Hematopoietic multipotent progenitor cell treated with erythropoietin and hydrocortisone succinate and interleukin-3 and kit ligand, for 4 days (in vitro differentiated cells): ENCODE measurements at places on chromosomes 3 and 15.
A peak's percentile ranks its signal among the peaks of the same experiment; 100 is the strongest.

- no peak for DNase-seq
Measured at GRCh38 chr3:65995515-65995914, 43.2 kb downstream of the MAGI1 start.

- no peak for DNase-seq
Measured at GRCh38 chr3:60445446-60445845, 805.8 kb downstream of the FHIT start.

- DNase-seq = no peak
Measured at GRCh38 chr15:83688201-83688600, 34.3 kb downstream of the ADAMTSL3 start.

DNA sequence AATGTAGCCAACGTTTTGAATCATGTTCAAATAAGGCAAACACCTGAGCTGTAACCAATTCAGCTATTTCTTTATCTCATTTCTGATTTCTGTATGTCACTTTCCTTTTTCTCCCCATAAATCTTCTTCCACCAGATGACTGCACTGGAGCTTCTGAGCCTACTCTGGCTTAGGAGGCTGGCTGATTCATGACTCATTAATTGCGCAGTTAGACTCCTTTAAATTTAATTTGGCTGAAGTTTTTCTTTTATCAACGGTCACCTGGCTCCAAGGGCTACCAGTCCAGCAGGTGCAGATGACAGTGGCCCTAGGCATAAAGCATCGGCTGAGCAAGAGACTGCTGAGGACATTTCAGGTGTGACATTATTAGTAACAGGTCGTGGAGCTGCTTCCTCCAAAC, 39.6 kb upstream of the ITGA11 start:
- no peak for DNase-seq

GRCh38 chr3:186414735-186415419, 52.8 kb upstream of the DGKG start:
- no peak for DNase-seq

DNA sequence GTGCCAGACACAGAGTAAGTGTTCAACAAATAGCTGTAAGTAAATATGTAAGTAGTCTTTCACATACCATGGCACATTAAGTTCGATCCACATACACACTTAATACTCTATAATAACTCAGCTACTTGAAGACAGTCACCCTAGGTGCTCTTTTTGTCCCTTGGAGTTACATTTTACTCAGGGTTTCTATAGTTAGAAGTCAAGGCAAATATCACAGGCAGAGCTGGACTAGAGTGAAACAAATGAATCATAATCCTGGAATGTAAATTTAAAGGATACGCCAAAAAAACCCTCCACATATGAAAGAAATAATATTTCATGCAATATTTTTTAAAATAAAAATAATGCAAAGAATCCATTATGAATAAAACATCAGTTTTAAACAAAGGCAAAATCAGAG, 461.8 kb downstream of the MAGI1 start:
- no peak for DNase-seq

- DNase-seq = no peak
Measured at GRCh38 chr3:145673838-145674237, 487.1 kb downstream of the PLOD2 start.

DNA sequence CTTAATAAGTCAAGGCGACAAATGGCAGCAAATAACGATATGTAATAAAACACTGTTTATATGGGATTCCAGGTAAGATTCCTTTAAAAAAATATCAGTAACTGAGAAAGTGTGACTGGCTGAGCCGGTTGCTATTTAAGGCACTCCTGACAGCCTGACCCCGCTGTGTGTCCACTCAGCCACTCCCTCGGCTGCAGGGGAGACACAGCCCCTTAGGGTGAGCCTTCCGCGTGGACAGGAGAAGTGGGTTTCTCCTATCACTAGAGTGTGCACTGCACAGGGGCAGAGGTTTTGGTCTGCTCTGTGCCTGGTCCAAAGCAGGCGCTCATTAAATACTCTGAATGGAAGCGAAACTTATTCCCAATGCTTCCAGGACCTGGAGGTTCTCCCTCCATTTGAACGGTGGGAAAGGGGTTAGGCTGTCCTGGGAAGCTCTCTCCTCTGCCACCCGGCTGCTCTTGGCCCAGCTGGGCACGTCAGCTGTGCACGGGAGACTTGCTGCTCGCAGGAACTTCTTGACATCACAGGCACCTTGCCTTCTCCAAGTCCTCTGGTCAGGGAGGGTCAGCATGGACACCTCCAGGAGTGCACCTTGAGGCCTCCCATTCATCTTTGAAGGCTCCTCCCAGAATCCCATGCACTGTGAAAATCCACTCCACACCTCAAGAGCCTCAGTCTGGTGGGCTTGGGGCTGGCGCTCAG, 43.3 kb upstream of the SLCO2A1 start:
- DNase-seq = no peak

GRCh38 chr15:55279746-55280351, 9.8 kb downstream of the RAB27A start:
- peak; percentile 85 for DNase-seq

DNA sequence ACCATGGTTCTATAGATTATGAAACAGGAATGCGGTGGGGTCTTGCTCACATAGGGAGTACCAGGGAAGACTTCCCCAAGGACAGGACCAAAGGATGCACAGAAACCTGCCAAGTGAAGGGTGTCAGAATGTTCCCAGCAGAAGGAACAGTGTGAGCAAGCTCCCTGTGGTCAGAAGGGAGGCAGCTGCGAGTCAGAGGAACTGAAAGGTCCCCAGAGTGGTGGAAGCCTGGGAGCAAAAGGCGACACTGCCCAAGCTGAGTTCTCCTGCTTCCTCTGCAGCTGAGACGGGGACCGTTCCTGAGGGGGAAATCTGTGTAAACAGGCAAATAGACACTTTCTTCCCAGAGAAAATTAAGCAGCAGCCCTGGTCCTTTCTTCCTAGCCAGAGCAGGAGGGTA, 14.2 kb upstream of the SLC6A6 start:
- no peak for DNase-seq

DNA sequence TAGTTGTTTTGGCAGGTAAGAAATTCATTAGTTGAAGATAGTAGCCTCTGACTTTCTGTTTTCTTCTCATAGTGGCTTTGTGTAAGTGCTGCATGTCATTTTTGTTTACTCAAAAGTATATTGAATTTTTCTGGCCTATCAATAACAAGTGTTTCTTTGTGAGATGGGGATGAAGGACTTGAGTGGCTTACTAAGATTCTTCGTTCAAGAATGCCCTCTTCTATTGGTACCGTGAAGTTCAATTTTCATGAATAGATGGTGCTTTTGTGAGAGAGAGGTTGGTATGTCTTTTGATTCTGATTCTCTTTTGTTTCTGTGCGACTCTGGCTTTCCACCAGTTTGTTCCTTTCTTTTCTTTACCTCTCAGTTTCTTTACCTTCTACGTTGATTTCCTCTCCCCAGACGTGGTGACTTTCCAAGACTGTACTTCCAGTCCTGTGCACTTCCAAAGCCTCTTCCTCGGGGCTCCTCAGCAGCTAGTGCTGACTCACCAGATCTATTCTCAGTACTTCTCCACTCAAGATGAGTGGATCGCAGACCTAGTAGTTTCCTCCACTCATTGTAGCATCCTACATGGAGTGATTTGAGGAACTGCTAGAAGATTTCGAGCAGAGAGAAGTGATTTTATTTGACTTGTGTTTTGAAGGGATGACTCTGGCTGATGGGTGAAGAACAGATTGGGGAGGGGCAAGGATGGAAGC, 82.0 kb upstream of the EPHB3 start:
- DNase-seq = no peak

DNA sequence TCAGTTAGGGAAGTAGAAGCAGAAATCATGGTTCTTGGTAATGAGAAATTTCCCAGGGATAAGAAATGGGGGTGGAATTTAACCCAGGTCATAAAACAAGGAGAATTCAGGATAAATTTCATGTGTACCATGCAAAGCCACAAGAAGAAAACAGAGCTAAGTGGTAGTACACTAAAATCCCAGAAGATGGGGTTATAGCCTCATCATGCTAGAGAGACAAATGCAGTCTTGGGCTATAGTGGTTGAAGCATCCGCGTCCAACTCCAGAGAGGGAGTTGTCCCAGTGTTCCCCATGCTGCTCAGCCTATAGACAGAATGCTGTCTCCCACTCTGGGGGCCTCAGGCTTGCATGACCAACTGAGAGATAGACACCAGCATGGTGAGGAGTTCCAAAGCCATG, 36.2 kb upstream of the CLRN1 start:
- DNase-seq = peak; percentile 57

DNA sequence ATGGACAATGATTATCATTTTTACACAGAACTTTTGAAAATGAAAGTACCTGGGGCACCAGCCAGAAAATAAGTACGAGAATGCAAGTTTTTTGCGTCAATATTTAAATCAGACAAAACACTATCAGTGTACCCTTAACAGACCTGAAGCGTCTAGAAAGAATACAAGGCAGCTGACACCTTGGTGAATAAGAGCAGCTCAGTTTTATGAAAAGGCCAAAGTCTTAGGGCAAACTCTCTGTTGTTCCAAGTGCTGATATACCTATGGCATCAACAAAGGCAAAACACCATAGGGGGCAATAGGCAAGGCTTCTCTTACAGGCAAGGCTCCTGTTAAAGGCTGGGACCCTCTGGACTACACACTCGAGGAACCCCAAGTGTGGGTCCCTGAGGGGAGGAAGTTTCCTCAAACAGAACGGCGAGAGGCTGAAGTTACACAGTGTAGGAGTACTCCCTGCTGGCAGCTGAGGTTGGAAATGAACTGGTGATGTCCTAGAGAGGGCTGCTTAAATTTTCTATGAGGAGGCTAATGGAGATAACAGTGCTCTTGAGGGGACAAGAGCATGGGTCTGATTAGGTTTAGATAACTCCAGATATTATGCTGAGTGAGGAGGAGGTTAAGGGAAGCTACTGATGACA, 291.0 kb downstream of the TIGIT start:
- no peak for DNase-seq

DNA sequence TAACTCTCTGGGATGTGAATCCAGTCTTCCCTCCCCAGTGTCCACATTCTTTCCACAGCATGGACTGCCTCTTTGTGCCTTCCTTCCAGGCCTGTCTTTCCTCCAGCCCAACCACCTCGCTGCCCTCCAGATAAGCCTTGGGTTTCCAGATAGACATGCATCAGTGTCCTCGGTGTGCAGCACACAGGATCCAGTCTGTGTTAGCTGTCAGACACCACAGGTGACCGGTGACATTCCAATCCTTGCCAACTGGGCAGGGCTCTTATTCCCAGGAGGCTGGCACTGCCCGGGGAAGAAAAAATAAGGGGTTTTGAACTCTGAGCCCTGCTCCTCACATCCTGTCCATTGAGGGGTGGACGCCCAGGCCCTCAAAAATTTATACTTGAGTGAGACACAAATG, 6.0 kb upstream of the SLC6A1 start:
- DNase-seq = no peak

GRCh38 chr3:129291236-129291886, 12.7 kb downstream of the HMCES start:
- no peak for DNase-seq

- peak; percentile 57 for DNase-seq
Measured at GRCh38 chr15:90064911-90065681, 37.2 kb downstream of the IDH2 start.

DNA sequence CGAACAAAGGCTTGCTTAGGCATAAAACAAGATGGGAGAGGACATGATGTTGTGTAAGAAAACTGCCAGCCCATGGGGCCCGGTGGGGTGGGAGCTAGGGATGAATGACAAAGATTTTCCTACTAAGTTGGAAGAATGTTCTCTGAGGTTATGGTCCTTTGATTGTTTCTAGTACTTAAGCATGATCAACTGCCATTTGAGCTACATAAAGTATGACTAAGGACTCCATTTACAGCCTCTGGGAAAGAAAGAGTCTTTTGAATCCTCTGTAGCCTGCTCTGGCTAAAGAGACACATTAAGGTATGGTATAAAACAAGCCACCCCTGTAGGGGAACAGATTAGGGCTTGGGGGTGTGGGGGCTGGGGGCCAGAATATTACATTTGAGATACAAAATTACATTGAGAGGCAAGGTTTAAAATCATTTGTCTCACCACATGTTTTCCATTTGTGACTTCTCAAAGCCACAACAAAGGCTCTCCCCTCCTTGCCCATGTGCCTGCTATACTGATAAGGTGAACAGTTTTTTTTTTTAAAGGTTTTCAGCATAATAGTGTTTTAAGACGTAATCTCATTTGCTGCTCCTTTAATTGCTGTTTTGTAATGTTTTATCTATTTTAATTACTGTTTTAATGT, 323.4 kb downstream of the CHST2 start:
- DNase-seq = peak; percentile 88

DNA sequence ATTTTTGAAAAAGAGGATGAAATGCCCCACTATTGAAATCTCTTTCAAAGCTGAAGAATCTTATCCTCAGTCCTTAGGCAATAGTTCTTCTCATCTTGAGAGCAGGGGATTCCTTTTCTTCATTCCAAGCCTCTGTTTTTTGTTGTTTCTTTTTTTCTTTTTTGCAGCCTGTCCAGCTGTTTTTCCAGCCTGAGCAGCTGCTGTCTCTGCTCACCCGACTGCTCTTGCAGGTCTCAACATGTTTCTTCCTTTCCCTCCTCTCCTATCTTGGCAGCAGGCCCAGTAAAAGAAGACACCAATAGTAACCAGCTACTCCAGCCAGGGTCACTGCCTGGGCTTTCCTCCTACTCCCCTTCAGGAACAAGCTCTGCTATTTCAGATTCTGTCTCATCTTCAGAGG, 23.8 kb downstream of the MEX3B start:
- DNase-seq = peak; percentile 80

DNA sequence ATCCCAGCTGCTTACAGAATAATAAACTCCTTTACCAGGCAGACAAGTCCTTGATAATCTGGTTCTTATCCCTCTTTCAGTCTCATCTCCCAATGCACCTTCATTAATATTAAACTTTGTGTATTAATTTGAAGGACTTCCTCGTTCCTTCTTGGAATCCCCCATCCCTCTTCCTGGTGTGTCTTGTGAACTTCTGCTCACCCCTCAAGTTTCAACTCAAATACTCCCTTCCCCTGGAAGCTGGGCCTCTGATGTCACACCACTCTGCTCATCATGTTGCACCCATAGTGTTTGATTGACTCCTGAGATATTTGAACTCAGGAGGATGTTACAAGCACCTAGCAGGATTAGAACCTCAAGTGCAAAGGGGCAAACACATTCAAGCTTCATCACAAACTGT, 3.3 kb upstream of the STT3B start:
- no peak for DNase-seq

- DNase-seq = no peak
Measured at GRCh38 chr3:153036846-153037245, 125.2 kb upstream of the RAP2B start.

- DNase-seq = peak; percentile 25
Measured at GRCh38 chr15:35595656-35596055, 49.7 kb upstream of the DPH6 start.

DNA sequence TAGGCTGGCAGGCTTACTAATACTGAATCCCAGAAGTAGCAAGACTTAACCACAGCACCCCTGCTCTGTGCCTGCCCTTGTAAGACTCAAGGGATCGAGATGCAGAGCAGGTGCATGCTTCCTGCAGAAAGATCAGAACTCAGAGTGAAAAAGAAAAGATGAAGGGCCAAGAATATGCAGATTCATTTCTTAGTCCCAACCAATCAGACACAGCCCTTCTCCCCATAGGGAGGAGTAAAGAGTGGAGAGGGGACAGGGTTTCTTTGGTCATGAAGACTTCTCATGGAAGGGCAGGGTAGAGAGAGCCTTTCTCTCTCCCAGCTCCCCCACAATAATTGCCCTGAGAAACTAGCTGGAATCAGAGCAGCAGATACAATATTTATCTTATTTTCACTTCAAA, 105.6 kb upstream of the MB21D2 start:
- DNase-seq = no peak

GRCh38 chr3:102398176-102398575, 36.6 kb upstream of the ZPLD1 start:
- no peak for DNase-seq
